ENCODE measurements at places on chromosomes 16 and 17. TPM values are rescaled to one million over a fixed set of nuclear protein-coding genes. Genes with fewer than 3 reads are reported as not detected.
A peak's percentile ranks its signal among the peaks of the same experiment; 100 is the strongest.

- H3K4me1 ChIP-seq: no peaks in the 10 kb centered on the region
- H3K36me3 ChIP-seq: no peaks in the 10 kb centered on the region
- no peak for DNase-seq
- H3K27me3 ChIP-seq: no peaks in the 10 kb centered on the region
- H3K4me3 ChIP-seq: no peak overlapping the region
These were observed 17.4 kb downstream of the CCDC182 start for GRCh38 chr17:57727630-57728175.

DNA sequence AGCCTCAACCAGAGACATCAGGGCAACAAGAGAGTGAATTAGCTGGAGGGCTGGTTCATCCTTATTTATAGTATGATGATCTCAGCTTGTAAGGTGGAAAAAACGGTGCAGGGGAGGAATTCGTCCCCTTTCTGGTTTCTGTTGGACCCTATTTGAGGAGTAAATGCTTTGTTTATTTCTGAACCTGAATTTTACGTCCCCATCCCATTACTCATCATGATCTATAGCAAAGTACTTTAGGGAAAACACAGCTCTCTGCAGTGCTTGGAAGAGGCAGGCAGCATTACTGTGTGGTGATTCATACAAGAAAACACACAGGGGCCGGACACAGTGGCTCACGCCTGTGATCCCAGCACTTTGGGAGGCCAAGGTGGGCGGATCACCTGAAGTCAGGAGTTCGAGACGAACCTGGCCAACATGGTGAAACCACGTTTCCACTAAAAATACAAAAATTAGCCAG, 8.0 kb upstream of the VAT1L start:
- H3K36me3 ChIP-seq: no peaks in the 10 kb centered on the region
- no peaks in the 10 kb centered on the region for H3K27me3 ChIP-seq
- H3K4me1 ChIP-seq: peaks cover 3% of the 10 kb centered on the region

GRCh38 chr16:80299416-80299815, 241.4 kb upstream of the DYNLRB2 start:
- H3K36me3 ChIP-seq: no peaks in the 10 kb centered on the region
- no peak overlapping the region for H3K4me3 ChIP-seq
- no peaks in the 10 kb centered on the region for H3K27me3 ChIP-seq
- no peak overlapping the region for H3K27ac ChIP-seq
- DNase-seq: no peak

GRCh38 chr17:53749178-53749577, 73.5 kb upstream of the KIF2B start:
- H3K4me1 ChIP-seq: no peaks in the 10 kb centered on the region
- no peak overlapping the region for H3K4me3 ChIP-seq
- no peak for DNase-seq
- H3K36me3 ChIP-seq: no peaks in the 10 kb centered on the region
- no peaks in the 10 kb centered on the region for H3K27me3 ChIP-seq
- H3K27ac ChIP-seq: no peak overlapping the region

GRCh38 chr16:4709481-4709880, 16.1 kb downstream of the NUDT16L1 start:
- no peak overlapping the region for H3K4me3 ChIP-seq
- no peak overlapping the region for H3K27ac ChIP-seq
- H3K27me3 ChIP-seq: no peaks in the 10 kb centered on the region
- DNase-seq: no peak

DNA sequence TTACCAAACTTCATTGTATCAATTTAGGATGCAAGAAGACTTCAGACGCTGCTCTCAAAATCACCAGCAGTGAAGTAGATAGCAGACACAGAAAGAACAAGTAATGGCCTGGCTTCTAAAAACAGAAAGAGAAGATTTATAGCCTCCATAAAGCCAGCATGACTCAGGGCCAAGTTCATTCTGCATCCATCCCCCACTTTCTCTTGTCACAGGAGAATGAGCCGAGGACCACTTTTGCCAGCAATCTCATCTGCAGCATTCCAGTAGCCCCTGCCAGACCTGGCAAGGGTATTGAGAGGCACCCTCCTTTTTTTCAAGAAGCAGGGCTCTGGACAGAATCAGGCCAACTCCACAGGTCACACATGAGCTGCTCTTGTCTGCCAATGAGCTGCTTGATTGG, 355.4 kb upstream of the SOX9 start:
- no peak overlapping the region for H3K27ac ChIP-seq
- no peaks in the 10 kb centered on the region for H3K36me3 ChIP-seq
- DNase-seq: no peak
- no peak overlapping the region for H3K4me3 ChIP-seq

DNA sequence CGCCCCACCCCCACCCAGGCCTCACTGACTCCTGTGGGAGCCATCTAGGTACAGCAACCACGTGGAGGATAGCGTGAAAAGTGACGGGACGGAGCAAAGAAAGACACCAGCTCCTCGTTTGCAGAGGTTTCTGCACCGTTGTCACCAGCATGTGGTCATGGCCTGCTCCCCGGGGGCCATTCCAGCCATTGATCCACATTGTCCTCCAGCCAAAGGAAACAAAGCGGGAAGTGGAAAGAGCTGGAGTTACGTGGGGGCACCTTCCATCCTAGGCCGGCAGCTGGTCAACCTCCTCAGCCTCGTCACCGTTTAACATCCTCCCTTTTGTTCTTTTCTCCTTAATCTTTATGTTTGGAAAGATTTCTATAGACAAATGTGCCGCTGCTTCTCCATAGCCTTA, 153.7 kb downstream of the RPTOR start:
- no peaks in the 10 kb centered on the region for H3K4me1 ChIP-seq
- H3K27me3 ChIP-seq: no peaks in the 10 kb centered on the region
- no peak for DNase-seq
- no peak overlapping the region for H3K4me3 ChIP-seq
- H3K27ac ChIP-seq: no peak overlapping the region

DNA sequence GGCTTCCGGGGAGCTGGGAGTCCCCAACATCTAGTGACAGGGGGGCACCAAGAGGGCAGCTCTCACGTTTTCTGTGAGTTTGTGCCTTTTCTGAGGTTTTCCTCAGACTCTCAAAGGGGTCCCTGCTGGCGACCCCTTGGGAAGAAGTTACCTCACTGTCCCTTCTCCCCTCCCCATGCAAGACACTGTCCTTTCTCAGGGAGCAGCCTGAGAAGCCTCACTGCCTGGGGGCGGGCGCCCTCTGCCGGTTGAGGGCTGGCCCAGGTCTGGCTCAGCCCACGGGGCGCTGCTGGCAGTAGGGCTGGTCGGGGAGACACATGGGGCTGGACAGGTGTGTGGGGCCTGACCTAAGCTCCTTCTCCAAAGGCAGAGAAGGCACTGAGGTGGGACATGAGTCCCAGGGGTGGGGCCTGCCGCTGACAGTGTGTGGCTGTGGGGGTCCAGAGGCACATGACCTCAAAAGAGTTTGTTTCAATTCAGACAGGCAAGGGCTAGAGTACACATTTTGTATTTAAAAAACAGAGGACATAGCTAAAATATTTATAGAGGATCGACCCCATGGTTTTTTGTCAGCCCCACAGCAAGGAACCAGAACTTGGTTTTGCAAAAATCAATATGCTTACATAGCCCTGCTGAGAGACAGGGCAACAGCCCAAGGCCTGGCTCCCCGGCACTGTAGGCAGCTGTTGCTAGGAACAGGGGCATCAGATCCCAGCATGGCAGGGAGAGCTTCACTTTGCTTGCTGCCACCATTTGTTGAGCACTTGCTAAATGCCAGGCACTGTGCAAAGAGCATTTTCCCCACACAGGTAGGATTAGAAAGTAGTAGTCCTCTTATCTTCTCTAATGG, 18.5 kb upstream of the ALDH3A1 start:
- no peaks in the 10 kb centered on the region for H3K4me1 ChIP-seq
- H3K4me3 ChIP-seq: no peak overlapping the region
- no peaks in the 10 kb centered on the region for H3K36me3 ChIP-seq
- no peaks in the 10 kb centered on the region for H3K27me3 ChIP-seq

DNA sequence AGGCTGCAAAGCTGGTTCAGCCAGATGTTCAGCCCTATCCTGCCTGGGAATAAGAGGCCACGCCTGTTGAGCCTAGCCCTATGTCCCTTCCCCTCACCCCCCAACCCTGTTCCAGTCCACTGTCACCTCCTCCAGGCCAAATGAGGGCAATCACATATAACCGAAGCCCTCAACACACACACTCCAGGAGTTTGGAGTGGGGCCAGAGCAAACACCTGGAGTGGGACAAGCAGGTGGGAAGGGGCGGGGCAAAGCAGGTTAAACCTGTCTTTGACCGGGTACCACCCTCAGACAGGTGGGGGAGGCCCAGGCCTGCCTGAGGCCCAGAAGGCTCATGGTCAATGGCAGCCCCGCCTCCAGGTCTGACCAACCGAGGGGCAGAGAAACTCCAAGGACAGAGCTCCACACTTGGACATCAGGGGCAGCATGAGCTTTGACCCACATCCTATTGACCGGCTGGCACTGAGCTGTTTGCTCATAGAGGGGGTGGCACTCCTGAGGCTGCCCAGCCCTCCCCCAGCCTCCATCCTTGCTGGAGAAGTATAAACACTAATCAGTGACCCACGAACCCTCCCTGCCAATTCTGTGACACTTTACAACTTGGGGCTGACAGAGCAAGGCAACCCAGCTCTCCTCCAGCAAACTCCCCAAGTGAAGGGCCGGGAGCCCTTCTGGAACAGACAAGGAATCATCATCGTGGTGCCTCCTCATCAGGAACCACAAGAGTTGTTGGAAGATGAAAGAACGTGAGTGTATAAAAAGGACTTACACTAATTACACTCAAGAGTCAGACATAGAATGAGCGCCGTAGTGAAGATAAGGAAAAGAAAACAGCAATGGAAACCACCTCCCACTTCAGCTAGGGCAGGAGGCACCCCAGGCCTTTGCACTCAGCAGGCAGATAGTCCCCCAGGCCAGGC, 1.5 kb downstream of the ESRP2 start:
- no peak overlapping the region for H3K4me3 ChIP-seq
- H3K27me3 ChIP-seq: no peaks in the 10 kb centered on the region
- H3K36me3 ChIP-seq: no peaks in the 10 kb centered on the region
- no peaks in the 10 kb centered on the region for H3K4me1 ChIP-seq

DNA sequence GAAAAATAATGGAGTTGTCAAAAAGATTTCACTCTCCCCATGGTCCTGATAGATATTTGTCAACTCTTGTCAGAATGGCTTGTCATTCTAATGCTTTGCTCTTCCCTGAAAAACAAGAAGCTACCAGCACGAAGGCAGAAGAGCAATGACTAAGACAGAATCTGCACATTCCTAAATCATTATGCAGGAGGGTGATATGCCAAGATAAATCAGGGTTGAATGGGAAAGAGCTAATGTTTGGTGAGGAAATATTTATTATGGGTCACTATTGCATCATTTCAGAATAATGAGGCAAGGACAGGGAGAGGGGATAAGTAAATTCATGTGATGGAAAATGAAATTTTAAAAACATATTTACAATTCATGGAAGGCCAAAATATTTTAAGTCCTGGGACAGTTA, 297.5 kb upstream of the XYLT1 start:
- no peak overlapping the region for H3K4me3 ChIP-seq
- no peaks in the 10 kb centered on the region for H3K27me3 ChIP-seq
- no peak overlapping the region for H3K27ac ChIP-seq
- no peaks in the 10 kb centered on the region for H3K36me3 ChIP-seq
- H3K4me1 ChIP-seq: no peaks in the 10 kb centered on the region
- no peak for DNase-seq

DNA sequence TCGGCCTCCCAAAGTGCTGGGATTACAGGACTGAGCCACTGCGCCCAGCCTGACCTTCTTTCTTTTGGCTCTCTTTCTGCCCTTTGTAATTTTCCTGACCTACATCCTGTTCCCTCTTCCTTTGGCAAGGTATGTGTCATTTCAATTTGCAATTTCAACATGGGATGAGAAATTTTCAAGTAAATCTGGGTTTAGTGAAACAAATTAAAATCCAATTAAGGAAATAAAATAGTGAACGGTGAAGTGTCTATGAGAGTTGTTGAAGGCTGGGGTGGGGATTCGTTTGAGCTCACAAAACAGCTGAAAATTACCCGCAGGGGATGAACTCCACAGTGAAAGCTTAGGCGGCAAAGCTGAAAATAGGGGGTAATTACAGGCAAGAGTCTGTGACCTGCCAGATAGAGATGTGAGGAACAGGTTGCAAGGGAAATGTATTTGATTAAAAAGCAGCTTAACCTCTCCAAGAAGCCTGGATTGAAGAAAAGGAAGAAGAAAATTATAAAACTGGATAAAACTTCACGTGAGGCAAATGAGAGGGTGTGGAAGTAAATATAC, 277.7 kb downstream of the UTP18 start:
- H3K36me3 ChIP-seq: no peaks in the 10 kb centered on the region
- no peak overlapping the region for H3K27ac ChIP-seq
- no peaks in the 10 kb centered on the region for H3K4me1 ChIP-seq
- no peaks in the 10 kb centered on the region for H3K27me3 ChIP-seq
- H3K4me3 ChIP-seq: no peak overlapping the region

GRCh38 chr17:49987681-49988441, 7.2 kb downstream of the DLX3 start:
- no peaks in the 10 kb centered on the region for H3K36me3 ChIP-seq
- H3K27ac ChIP-seq: no peak overlapping the region
- peak; percentile 78 for DNase-seq
- H3K4me1 ChIP-seq: no peaks in the 10 kb centered on the region
- H3K4me3 ChIP-seq: no peak overlapping the region
- H3K27me3 ChIP-seq: no peaks in the 10 kb centered on the region

GRCh38 chr16:77043076-77043475, 147.9 kb upstream of the MON1B start:
- no peak for DNase-seq
- H3K36me3 ChIP-seq: no peaks in the 10 kb centered on the region
- no peak overlapping the region for H3K27ac ChIP-seq
- H3K4me1 ChIP-seq: no peaks in the 10 kb centered on the region

GRCh38 chr17:76137351-76138233, 3.5 kb downstream of the FOXJ1 start:
- no peak overlapping the region for H3K27ac ChIP-seq
- no peaks in the 10 kb centered on the region for H3K36me3 ChIP-seq
- no peaks in the 10 kb centered on the region for H3K4me1 ChIP-seq
- no peak overlapping the region for H3K4me3 ChIP-seq
- DNase-seq: peak; percentile 72

Gene SLFN14
- 0.30 TPM for total RNA-seq

Gene PRAC2
- not detected for total RNA-seq

Gene SPAG7
- total RNA-seq: 38.8 TPM

Gene WFIKKN1
- total RNA-seq: 1.0 TPM

Gene TMIGD1
- total RNA-seq: not detected

Gene KCNAB3
- 1.9 TPM for total RNA-seq
